T-cell (primary cell): ENCODE measurements at places on chromosomes 6 and 20.

GRCh38 chr6:110746680-110747079 is 68.6 kb downstream of the CDK19 start:
- no peak for DNase-seq

- DNase-seq = no peak
These were observed 425.6 kb downstream of the PLCB1 start for GRCh38 chr20:8557711-8558110.

DNA sequence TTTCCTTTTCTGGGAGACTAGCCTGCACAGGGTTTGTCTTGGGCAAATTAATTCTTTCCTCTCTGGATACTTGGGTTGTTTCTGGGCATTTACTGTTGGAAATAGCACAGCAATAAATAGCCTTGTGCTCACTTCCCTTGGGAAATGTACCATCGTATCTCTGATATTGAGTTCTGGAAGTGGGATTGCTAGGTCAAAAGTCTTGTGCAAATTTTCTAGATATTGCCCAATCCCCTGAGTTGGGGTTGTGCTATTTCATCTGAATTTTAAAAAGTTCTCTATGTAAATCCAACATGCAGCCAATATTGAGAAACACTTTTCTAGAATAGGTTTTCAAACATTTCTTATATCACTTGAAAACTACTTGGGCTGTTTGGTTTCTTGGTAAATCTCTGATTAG is 64.0 kb upstream of the ELOVL5 start:
- DNase-seq = no peak

GRCh38 chr20:20226554-20226953 is 141.3 kb upstream of the INSM1 start:
- no peak for DNase-seq

DNA sequence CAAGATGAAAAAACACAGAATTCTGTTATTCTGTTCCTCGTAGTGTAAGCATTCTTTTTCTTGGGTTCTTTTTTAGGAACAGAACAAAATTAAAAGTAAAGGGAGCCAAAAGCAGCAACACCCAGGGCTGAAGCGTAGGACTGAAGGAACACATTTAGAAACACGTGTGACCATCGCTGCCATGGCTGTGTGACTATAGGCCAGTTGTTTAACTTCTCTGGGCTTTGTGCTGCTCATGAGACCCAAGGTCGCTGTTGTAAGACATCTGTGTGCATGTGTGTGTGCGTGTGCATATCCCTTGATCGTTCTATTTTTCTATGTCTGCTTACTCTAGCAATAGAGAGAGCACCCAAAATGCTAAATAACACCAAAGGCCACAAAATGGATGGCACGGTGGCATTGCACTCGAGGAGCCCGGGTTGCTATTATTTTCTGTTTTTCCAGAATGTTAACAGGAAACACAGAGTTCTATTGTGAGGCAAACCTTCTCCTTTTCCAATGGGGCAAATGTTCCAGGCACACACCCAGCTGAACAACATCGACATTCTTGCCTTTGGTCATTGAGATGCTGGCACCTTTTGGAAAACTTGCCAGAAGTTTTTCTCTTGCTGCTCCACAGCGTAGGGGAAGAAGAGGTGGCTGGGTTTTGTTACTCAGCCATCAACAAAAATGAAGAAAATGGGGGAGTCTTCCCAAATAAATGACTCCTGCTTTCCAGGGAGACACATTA is 267.8 kb upstream of the ECI2 start:
- no peak for DNase-seq

GRCh38 chr6:139891471-139891870 is 517.0 kb upstream of the CITED2 start:
- no peak for DNase-seq

DNA sequence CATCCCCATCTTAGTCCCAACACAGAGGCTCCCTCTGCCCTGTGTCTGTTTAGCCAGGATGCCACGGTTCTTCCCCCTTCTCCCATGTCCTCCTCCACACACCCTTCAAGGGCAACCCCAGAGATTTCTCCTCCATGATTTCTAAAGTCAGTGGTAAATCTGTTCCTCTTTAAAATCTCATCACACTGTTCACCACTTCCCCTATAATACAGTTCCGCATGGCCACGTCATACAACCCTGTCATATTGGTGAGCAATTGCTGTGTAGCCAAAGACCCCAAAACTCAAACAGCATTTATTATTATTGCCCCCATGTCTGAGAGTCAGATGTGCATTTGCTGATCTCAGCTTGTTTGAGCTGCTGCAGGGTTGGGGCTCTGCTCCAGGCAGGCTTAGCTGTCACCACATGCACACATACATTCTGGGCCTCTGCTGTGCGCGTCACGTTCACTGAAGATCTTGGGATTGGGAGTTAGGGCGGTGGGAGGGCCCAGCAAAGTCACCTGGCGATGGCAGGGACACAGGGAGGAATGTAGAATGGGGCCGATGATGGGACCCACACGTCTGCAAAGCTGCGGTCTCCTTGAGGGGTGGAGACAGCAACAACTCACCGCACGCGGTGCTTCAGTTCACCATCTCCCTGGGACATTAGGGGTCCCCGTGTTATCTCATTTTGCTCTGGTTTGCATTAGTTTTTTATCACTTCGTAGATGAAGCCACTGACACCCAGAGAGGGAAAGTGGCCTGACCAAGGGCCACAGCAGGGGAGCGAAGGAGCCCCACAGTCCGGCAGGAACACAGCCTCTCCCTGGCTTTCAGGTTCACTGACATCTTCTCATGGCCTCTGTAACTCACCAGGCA is 36.9 kb upstream of the CD93 start:
- no peak for DNase-seq

DNA sequence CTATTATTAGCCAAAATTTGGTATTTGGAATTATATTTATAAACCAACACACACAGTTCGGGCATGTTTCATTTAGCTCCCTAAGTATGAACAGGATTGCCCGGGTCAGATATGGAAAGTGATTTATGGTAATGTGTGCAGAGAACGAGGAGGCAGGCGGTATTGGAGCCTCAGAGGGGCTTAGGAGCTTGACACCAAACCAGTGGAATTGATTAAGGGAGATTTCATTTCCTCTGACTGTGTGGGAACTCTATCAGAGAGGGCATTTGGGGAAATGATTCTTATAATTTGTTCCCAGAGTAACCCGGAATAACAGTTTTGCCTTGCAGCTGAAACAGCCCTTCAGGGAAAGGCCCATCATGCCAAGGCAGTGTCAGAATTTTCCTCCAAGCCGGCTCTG is 115.1 kb upstream of the SPTLC3 start:
- no peak for DNase-seq

- DNase-seq = no peak
These were observed 17.3 kb downstream of the GABRR2 start for GRCh38 chr6:89297695-89298351.

DNA sequence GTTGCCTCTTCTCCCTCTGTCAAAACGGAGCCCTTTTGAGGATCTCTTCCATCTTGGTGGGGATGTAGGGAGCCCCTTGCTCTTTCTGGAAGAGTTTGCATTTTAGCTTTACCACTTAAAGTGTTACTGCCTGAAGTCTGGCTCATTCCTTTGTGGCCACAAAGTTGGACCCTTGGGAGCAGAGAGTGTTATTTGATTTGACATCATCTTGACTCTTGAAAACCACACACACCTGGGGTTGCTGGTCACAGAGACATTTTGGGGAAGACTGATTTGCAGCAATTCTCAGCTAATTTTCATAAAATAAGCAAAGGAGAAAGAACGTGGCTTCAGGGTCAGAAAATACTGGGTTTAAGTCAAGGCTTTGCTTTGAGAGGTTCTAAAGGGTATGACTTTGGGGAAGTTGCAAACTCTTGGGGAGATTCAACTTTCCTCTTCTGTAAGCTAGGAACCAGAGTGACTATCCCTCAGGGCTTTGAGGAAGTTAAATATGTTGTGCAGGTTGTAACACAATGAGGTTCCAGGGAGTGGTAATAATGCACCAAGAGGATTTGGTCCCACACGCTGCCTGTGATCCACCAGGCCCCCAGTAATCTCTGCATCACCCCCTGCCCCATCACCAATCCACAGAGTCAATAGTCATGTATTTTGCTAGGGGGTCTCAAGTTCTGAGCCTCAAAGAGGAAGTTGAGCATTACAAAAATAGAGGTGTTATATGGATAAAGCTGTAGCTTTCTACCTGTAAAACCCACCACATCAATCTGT is 141.6 kb upstream of the SLC24A3 start:
- no peak for DNase-seq

DNA sequence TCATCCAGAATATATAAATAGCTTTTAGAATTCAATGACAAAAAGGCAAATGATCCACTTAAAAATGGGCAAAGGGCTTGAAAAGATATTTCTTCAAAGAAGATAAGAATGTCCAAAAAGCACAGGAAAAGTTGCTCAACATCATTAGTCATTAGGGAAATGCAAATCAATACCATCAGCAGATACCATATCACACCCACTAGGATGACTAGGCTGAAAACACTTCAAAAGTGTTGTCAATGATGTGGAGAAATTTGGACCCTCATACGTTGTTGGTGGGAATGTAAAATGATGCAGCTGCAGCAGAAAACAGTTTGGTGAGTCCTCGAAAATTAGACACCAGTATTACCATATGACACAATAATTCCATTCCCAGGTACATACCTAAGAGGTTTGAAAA is 303.6 kb upstream of the SLC35B3 start:
- no peak for DNase-seq

DNA sequence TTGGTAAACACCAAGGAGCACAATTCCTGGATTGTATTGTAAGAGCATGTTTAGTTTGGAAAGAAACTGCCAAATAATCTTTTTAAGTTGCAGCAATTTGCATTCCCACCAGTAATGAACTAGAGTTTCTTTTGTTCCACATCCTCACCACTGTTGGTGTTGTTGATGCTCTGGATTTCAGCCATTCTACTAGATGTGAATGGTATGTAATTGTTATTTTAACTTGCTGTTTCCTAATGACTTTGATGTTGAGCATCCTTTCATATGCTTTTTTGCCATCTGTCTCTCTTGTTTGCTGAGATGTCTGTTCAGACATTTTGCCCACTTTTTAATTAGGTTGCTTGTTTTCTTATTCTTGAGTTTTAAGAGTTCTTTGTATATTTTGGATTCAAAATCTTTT is 1654.1 kb downstream of the GRIK2 start:
- no peak for DNase-seq

DNA sequence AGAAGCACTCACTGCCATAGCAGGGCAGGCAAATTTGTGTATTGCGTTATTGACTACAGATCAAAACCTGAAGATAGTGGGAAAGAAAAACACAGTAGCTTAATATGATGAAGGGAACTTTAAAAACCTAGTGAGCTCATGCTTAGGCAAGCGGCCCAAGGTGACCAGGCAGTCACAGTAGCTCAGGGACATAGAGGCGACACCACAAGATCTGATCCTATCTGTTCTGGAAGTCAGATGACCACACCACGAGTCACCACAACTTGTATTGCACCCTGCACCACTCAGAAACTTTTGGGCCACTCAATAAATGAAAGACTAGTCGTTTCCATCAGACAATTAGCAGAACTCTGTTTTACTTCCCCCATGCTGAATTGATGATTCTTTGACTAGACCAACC is 4.9 kb downstream of the CLIC5 start:
- DNase-seq = no peak

- no peak for DNase-seq
These were observed 640 bp downstream of the SAYSD1 start for GRCh38 chr6:39114388-39114703.

- DNase-seq = no peak
These were observed 28.9 kb downstream of the PREP start for GRCh38 chr6:105374010-105374420.

- DNase-seq = no peak
These were observed 47.9 kb downstream of the YTHDF1 start for GRCh38 chr20:63167918-63168520.

- DNase-seq = no peak
These were observed 145.8 kb upstream of the AKIRIN2 start for GRCh38 chr6:87847830-87848210.

GRCh38 chr6:11012976-11013720 is 31.0 kb downstream of the ELOVL2 start:
- DNase-seq = no peak

DNA sequence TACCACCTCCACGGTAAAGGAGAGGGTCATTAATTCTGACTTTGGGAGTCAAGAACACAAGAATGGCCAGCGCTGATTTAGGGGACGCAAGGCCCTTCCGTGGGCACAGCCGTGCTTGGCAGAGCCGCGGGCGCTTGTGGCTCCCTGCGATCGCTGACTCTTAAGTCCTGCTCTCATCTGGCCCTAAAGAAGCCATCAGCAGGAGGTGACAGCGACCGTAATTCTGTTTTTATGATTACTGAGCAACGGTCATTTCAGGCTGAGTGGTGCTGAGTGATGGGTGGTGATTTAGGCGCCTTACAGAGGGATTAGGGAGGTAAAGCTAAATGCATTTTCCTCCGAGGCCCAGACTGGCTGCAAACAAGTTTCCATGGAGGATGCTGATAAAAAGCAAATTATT is 364.6 kb upstream of the SULF2 start:
- DNase-seq = no peak

DNA sequence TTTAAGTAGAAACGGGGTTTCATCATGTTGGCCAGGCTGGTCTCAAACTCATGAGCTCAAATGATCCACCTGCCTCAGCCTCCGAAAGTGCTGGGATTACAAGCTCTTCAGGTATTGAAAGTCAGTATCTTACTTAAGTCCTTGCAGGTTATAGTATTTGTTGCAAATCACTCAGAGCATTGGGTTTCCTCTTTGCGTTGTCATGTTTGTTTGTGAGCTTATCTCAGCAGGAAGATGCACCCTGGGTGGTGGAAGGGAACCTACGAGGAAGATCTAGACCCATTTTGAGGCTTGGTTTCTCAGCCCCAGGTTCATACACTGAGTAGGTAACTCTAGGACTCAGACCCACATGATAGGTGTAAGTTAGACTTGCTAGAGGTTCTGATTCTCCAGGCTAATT is 18.6 kb downstream of the MYH7B start:
- no peak for DNase-seq
